ENCODE measurements at places on chromosomes 6 and 20.

GRCh38 chr6:15748341-15748740 lies 85.5 kb upstream of the DTNBP1 start:
- no peak for DNase-seq

DNA sequence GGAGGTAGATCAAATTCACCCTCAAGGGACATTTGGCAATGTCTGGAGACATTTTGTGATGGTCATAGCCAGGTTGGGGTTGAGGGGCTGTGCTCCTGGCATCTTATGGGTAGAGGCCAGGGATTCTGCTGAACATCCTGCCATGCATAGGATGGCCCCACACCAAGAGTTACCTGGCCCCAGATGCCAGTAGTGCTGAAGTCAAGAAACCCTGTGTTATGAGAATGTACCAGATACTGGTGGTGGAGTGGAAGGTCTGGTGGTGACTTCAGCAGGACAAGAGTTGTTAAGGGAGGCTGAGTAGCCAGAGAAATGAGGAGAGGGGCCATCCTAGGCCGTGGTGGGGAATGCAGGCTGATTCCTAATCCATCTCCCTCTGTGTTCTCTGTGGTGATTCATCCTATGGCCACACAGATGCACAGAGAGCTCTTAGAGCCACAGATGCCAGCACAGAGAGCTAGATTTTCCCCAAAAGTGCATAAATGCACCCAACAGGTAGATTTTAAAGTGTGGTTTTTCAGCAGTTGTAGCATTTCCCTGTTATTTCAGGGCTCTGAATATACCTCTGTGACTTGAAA lies 43.6 kb downstream of the CDYL start:
- DNase-seq = no peak

- DNase-seq = no peak
Observed at GRCh38 chr20:64058536-64058935, 4.5 kb upstream of the TCEA2 start.

DNA sequence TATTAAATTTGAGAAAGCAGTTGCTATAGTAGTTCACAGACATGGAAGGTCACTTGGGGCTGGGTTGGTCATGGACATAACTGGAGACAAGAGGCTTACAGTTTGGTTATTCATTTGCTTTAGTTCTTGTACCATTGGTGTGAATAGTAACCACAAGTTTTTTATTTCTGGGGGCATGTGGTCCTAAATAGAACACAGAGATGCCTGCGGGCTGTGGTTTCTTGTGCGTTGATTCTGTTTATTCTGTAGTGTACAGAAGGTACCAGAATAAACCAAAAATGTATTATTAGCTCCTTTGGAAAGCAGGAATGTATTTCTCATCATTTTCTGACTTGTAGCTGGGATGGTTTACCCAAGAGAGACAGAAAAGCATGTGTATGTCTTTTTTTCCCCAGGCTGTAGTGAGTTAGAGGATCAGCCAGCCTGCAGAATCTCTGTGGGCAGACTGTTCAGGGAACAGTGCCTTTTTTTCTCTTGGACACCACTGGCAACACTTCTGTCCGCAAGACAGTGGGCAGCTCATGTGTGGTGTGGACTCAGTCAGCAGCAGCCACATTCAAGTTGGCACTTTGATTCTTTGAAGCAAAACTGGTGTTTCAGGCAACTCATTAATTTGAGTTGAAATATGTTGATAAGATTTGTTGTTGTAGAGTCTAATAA lies 122.1 kb downstream of the LRRC1 start:
- DNase-seq = no peak

DNA sequence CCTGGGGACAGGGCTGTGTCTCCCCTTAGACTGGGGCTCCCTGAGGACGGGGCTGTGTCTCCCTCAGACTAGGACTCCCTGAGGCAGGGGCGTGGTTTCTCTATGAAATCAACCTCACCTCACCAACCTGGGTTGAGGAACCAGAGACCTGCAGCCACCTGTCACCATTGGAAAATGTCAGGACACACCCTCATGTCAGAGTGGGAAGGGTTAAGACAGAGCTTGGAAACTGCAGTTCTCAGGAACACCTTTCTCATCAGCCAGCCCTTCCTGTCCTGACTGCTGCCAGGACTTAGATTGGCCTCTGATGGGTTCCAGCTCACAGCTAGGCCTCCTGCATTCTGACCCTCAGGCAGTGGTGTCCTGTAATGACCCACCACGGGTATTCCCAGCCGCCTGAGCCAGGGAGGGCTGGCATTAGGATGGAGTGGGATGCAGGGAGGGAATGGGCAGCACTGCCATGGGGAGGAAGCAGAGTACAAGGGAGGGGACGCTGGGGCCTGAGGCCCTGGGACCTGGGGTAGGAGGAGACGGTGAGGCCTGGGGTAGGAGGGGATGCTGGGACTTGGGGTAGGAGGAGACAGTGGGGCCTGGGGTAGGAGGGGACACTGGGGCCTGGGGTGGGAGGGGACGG lies 76.3 kb downstream of the MRPL14 start:
- DNase-seq = no peak

GRCh38 chr6:101539510-101540245 lies 146.2 kb downstream of the GRIK2 start:
- DNase-seq = no peak

GRCh38 chr6:139636391-139636790 lies 261.9 kb upstream of the CITED2 start:
- DNase-seq = no peak

DNA sequence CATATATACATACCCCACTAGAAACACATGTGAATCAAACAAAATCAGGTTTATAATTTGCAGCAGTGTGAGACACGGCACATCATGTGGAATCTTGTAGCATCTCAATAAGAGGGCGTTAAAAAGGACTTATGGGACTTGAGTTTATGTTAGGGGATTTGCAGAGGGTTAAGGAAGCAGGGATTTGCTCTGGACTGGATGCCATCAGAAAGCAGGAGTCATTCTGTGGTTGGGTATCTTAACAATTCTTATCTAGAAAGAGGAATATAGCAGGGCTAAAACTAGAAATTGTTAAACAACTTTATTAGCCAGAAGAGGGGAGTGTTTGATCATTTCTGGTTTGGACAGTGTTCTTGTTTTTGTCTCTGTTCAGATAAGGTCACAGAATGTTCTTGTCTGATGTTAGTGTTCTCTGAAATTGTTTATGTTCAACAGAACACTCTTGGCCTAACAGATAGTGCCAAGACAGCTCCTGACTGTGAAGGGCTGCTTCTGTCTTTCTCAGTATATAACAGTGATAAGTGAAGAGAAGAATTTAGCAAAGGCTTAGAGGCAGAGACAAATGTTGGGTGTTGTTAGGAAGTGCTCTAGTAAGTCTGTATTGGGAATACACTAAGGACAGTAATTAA lies 39.2 kb downstream of the LIN28B start:
- DNase-seq = no peak

DNA sequence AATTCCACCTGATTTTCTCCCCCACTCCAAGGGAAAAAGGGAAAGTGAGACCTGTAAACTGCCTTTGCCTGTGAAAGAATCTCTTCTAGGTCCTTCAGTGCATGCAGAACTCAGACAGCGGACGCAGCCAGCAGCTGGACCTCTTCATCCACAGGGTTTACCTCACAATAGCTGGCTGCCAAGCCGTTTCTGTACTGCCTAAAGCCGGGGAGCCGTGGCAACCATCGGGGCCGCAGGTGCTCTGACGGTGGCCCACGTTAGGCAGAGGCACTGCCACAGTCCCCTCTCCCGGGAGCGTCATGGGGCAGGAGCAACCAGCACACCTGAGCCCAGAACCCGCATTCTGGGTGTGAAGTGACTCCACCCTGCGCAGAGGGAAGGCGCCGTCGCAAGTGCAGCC lies 206.1 kb downstream of the TTLL2 start:
- no peak for DNase-seq

DNA sequence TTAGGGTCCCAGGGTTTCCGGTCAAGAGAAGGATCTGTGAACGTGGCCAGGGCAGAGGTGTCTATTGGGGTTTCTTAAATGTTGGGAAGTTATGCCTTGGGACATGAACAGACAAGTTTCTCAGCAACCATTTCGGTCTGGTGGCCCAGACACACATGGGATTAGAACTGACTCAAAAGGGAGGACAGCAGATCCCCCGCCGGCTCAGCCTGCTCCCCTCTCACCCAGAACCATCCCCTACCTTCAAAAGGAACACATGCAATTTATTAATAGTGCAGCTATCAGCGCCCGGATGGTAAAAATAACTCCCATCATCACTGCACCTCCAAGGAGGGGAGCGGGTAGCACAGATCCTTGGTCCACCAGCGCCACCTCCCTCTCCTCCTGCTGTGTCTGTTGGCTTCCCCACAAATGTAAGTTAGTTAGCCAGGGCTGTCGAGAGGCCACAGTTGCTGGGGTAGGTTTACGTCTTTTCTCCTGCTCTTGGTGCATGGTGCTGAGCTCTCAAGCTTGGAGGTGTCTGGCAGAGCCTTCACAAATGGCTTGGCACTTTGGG lies 77.1 kb downstream of the TRAM2 start:
- DNase-seq = no peak

DNA sequence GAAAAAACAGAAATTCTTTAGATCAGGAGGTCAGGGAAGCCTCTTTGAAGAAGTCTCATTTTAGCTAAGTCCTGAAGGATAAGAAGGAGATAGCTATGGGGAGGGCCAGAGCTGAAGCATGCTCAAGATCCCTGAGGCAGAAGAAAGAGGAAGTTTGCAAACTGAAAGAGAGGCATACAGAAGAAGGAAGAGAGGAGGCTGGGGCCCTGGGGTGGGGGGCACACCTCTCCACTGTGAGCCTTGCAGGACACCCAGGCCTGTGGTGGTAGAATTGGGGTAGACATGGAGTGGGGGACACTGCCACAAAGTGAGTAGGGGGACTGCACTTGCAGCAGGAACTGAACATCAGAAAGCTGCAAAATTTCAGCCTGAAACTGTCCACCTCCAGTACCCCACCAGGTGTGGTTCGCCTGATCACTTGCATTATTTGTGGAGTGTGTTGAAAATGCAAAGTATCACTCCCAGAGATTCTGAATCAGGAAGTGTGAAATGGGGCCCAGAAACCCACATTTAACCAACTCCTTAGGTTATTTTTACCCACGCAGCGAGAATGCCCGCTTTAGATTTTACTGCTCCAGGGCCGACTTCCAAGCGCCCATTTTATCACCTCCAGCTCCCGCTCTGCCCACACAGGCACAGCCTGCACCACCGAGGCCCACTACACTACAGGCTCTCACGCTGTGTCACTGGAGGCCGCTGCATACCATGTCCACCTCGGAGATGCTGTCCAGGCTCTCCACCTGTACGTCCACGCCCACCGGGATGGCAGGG lies 44.0 kb downstream of the GABRR2 start:
- no peak for DNase-seq

Data from stimulated activated CD8-positive, alpha-beta memory T cell treated with anti-CD3 and anti-CD28 coated beads, Interleukin-7, amount 100 ng/mL, for 1 hour (primary cell).